ENCODE measurements at places on chromosomes 5 and 9. TPM values are rescaled to one million over a fixed set of nuclear protein-coding genes. Genes with fewer than 3 reads are reported as not detected.
A peak's percentile ranks its signal among the peaks of the same experiment; 100 is the strongest.

GRCh38 chr9:86902991-86903733 is 44.1 kb downstream of the GAS1 start:
- no peak for DNase-seq

DNA sequence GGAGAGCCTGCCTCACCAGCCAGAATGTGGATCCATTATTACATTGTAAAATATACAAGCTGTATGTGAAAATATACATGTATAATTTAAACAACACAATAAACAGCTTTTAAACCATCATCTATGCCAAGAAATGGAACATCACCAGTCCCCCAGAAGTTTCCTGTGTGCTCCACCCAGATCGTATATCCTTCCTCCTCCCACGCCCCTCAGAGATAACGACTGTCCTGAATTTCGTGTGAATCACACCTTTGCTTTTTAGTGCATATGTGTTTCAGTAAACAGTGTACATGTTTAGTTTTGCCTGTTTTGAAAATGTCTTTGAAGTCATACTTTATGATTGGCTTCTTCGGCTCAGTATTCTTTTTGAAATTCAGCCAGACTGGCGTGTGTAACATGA is 134.6 kb upstream of the MYO10 start:
- no peak for DNase-seq

GRCh38 chr9:115204904-115205453 is 87.0 kb upstream of the TNC start:
- no peak for DNase-seq

DNA sequence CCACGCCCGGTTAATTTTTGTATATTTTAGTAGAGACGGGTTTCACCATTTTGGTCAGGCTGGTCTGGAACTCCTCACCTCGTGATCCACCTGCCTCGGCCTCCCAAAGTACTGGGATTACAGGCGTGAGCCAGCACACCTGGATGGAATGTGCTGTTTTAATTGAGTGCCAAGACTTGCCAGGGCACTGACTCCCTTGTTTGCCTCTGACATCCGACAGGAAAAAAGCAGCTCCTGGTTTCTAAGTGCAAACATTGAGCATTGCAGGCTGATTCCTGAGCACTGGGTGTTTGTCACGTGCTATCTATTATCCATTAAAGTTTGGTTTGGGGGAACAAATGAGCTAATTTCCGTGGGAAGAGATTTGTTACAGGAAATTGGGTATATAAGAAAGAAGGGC is 70.6 kb upstream of the CKMT2 start:
- no peak for DNase-seq

GRCh38 chr9:97501177-97501971 is at the start of gene TMOD1:
Gene TMOD1, plus strand, starts transcription at chr9:97501666. Its CDS starts 22,523 bp downstream, at chr9:97524189.
- DNase-seq: peak; percentile 85

DNA sequence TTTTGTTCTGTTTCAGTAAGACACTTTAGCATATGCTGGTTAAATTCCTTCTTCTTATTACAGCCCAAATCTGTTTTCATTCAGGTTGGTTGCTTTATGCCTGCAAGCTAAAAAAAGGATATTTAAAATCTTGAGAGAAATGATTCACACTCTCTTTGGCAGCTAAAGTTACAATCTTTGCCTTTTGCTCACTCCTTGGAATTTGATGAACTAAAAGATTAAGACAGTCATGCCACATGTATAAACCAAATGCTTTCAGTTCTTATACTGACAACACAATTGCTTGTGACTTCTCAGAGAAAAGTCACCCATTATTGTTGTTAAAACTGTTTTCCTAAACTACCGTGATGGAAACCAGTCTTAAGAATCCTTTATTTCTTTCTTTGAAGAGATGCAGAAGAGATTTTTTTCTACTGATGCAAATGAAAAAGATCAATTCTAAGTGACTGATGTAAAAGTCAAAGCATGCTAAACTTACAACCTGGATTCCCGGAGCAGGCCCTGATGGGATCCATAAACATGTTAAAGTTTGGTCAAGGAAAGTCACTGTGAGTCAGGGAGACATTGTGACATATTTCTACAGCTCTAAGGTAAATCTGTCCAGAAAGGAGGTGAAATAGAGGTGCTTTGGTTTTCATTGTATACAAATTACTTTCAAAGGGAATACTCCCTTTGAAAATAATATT is 144.2 kb upstream of the CDH10 start:
- DNase-seq: no peak

DNA sequence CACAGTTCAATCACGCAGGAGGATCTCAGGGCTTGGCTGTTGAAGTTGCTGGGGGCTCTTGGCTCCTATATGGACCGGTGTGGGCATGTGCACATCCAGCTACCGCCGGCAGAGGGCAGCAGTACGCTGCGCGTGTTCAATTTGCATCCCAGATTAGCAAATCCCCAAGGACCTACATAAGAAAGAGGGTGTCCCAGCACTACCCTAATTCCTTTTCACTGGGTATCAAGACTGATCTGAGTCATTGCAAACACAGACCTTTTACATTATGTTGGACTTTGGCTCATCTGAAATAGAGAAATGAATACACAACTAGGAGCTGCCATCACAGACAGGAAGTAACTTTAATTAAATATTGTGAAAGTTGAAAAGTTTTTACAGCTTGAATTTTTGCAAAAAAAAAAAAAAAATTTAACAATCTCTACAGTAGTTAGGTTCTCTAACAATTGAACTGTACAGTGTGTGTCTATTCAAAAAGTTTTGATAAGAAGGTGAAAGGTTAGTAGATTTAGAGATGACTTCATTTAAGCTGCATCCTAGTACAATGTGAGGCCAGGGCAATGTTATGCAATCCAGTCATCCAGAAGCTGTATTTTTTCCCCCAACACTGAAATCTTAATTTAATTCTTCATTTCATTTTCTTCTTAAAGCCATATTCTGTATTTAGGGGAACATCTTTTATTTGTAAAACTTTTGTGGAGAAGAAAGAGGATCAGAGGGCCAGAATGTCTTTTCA is 404.0 kb downstream of the EBF1 start:
- DNase-seq: peak; percentile 67

GRCh38 chr5:101664071-101664791 is 631.9 kb downstream of the SLCO4C1 start:
- DNase-seq: no peak

GRCh38 chr5:130104895-130105688 is 200.8 kb downstream of the CHSY3 start:
- DNase-seq: no peak

DNA sequence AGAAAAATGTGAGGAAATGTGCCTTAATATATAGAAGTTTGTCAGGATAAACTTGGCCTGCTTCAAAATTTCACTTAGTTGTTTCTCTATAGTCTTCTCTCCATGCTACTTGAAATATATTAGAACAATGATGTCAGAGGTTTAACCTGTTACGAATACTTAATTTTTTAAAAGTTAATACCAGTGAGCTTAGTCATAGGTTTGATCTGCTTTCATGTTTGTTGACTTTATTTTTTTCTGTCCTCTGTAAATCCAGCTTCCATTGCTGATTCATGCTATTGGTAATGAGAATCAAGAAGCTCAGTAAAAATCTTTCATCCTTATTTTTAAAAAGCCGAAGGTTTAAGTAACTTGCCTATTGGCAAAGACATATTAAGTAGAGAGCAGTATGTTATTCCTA is 27.9 kb downstream of the BDP1 start:
- DNase-seq: no peak

DNA sequence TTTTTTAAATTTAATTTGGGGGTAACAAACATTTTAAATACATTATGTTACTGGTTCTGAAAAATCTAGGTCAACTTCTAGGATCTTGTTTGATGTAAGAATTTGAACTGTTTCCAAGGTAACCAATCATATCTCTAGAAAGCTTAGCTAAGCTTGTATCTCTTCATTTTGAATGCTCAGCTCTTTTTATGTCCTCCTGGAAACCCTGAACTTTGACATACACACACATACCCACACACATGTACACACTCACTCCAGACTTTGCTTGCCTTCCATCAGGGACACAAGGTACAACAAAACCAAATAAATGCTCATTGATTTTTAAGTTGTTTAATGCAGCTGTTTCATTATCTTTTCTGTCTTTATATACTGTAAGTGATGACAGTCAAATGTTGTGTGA is 178.5 kb downstream of the RAB3C start:
- DNase-seq: no peak

DNA sequence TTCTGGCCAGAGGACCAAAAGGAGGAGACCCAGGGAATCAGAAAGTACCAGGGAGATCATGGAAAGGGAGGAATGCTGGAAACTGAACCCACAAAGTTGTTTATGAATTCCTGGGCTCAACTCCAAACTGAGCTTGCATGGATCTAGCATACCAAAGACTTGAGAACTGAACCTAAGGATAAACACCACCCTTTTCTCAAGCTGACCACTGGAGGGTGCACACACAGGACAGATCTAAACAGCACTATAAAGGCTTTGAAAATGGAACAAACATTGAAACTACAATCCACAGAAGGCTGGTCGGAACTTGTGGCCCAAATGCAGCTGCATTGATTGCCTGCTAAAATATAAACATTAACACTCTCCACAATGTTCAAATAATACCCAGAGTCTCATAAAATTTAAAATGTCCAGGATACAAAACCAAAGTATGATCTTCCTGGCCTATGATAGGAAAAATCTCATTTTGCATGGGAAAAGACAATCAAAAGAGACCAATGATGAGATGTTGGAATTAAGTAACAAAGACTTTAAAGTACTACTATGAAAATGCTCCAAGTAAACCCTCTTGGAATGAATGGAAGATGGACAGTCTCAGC is 15.6 kb upstream of the IRF1 start:
- DNase-seq: no peak

CENPK gene
- 1.1 TPM for total RNA-seq

INSL4 gene
- total RNA-seq: not detected

DNM1 gene
- 3.1 TPM for total RNA-seq

ADAMTS12 gene
- total RNA-seq: 4.7 TPM

Data from heart left ventricle (tissue), 16 donors.